ENCODE measurements at places on chromosomes 7 and 10.

- DNase-seq = peak; percentile 45
Measured at GRCh38 chr7:151795168-151795811, 81.6 kb downstream of the PRKAG2 start.

GRCh38 chr7:101173752-101174244 lies 6.3 kb downstream of the NAT16 start:
- no peak for DNase-seq

DNA sequence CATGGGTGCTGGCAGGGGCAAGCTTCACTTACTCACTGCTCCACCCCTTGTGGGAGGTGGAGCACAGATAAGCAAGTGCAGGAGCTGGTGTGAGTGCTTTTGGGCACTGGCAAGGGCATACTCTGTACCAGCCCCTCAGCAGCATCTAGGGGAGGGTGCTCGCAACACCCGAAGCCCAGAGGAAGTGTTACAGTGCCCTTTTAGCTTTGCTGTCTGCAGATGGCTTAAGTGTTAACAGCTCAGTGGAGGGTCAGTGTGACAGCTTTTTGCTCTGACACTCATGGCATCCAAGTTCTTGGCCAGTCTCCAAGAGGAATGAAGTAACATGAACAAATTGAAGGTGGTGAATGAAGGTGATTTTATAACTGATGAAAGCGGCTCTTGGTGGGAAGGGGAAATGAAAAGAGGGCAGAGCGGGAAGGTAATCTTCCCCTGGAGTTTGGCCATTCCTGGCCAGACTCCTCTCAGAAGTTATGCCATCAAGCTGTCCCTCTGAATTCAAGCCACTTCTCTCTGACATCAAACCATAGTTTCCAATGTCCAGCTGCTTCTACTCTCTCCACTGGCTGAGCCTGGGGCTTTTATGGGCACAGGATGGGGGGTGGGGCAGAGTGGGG lies 862.5 kb downstream of the KCNMA1 start:
- no peak for DNase-seq

GRCh38 chr10:130016993-130017630 lies 53.0 kb upstream of the EBF3 start:
- DNase-seq = no peak

- DNase-seq = no peak
Measured at GRCh38 chr10:58867683-58868082, 308.8 kb upstream of the PHYHIPL start.

Measured in stimulated activated CD8-positive, alpha-beta memory T cell treated with anti-CD3 and anti-CD28 coated beads, Interleukin-15, amount 100 ng/mL, for 4 hours (primary cell).